ENCODE measurements at places on chromosomes 3 and 15. TPM values are rescaled to one million over a fixed set of nuclear protein-coding genes. Genes with fewer than 3 reads are reported as not detected.

GRCh38 chr3:55203006-55203405 is 275.1 kb upstream of the LRTM1 start:
- no peak for DNase-seq

DNA sequence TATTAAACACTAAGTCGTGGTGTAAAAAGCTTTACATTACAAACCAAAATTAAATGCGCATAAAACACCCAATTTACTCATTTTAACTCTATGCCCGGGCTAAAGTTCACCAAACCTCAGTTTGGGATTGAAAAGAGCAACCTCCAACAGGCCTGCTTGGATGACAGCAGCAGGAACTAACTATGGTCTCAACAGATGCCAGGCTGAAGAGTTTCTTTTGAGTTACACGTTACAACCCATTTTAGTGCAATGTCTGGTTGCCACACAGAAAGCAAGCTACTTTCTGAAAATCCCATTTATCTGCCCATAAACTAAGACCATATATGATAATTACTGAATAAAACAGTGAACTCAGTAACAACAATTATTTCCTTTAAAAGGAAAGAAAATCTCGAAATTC is 2.2 kb downstream of the SATB1 start:
- DNase-seq = peak; percentile 7

MASP1 gene
- total RNA-seq = 3.3 TPM

LRRC31 gene
- not detected for total RNA-seq

ANKRD63 gene
- not detected for total RNA-seq

- DNase-seq = peak; percentile 54
These were observed 192.6 kb upstream of the LYSMD4 start for GRCh38 chr15:99925661-99926461.

CRYGS gene
- 1.1 TPM for total RNA-seq

GRCh38 chr3:33149342-33149741 is 35.5 kb downstream of the CRTAP start:
- no peak for DNase-seq

DNA sequence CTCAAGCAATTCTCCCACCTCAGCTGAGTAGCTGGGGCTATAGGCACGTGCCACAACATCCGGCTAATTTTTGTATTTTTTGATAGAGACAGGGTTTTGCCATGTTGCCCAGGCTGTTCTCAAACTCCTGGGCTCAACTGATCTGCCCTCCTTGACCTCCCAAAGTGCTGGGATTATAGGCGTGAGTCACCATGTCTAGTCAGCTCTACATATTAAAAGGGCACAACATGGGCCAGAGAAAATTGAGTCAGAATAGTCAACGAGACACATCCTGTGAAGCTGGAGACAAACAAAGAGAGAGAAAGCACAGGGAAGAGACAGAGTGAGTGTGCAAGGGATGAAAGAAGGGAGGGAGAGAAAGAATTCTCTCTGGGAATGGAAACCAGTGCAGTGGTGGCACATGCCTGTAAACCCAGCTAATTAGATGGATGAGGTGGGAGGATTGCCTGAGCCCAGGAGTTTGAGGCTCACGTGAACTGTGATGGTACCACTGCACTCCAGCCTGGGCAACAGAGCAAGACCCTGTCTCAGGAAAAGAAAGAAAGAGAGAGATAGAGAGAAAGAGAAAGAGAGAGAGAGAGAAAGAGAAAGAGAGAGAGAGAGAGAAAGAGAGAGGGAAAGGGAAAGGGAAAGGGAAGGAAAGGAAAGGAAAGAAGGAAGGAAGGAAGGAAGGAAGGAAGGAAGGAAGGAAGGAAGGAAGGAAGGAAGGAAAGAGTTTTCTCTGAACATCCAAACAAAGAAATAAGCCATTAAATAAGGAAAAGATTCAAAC is 107.2 kb upstream of the SLC25A36 start:
- DNase-seq = no peak

GRCh38 chr3:4664412-4664811 is 171.3 kb downstream of the ITPR1 start:
- DNase-seq = no peak

- DNase-seq = no peak
These were observed 131.6 kb upstream of the P2RY1 start for GRCh38 chr3:152703245-152703890.

RBMS3 gene
- 0.65 TPM for total RNA-seq

DNA sequence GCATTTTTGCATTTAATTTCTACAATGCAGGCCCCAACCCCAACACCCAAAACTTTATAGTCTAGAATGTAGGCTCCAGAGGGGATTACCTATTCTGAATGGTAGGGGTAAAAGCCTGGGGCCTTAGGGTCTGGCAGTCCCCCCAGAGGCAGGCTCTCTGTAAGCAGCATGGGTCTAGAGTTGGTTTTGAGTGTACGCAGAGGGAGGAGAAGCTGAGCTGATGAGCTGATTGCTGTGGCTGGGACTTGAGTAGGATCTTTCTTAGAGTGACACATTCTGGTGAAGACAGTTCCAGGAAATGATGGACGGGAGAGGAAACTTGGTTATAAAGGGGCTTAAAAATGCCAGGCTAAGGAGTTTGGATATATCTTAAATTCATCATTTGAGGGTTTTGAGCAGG is 2.1 kb downstream of the LPP start:
- DNase-seq = no peak

- no peak for DNase-seq
These were observed 74.2 kb upstream of the GAP43 start for GRCh38 chr3:115549071-115549470.

DNA sequence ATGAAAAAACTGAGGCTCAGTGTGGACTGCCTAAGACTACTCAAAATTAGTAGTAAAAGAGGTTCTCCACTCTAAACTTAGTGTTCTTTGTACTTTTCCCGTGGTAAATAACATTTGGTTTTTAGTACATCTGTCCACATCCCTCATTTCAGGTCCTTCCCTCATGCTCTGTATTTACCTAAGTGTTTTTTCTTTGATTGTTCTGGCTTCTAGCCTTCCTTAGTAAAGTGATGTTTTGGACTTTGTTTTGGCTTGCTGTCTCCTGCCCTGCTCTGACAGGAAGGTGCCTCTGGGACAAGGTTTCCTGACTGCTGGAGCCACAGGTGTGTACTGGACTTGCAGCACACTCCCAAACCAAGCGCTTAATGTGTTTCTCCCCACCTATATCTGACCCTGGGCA is 29.9 kb upstream of the ALDH1A2 start:
- no peak for DNase-seq

DNA sequence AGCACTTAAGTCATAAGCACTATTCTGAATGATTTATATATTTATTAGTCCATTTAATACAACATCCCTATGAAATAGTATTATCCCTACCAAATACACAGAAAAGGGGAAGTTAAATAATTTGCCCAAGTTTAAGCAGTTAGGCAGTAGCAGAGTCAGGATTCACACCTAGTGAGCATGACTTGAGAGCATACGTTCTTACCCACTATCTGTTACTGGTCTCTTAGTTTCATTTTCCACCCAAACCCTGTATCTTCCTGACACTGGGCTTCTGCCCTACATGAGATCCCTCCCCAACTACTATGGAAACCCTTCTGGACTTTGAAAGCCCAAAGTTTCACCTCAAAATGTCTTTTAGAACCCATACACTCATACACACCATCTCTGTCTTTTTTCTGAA is 4.4 kb upstream of the ATOSA start:
- no peak for DNase-seq

All from neural progenitor cell (in vitro differentiated cells).